ENCODE measurements at places on chromosomes 13 and 19.

DNA sequence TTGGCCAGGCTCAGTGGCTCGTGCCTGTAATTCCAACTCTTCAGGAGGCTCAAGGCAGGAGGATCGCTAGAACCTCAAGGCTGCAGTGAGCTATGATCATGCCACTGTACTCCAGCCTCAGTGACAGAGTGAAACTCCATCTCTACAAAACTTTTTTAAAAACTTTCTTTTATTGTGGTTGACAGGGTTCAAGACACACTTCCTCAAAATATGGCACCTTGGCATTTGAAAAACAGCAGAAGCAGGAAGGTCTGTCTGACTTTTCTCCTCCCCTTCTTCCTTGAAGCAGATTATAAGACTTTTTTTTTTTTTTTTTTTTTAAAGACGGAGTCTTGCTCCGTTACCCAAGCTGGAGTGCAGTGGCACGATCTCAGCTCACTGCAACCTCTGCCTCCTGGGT lies 100.3 kb downstream of the TM9SF2 start:
- DNase-seq = no peak

DNA sequence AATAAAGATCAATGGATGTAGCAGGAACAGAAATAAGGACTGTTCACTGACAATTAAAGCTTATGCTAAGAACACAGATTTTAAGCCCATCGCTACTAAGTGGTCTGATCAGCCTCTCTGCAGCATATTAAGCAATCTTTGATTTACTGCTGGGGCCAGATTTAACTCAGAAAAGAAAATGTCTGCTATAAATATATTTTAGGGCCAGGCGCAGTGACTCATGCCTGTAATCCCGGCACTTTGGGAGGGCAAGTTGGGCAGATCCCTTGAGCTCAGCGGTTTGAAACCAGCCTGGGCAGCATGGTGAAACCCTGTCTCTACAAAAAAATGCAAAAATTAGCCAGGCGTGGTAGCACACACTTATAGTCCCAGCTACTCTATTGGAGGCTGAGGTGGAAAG lies 43.0 kb downstream of the METTL21C start:
- no peak for DNase-seq

DNA sequence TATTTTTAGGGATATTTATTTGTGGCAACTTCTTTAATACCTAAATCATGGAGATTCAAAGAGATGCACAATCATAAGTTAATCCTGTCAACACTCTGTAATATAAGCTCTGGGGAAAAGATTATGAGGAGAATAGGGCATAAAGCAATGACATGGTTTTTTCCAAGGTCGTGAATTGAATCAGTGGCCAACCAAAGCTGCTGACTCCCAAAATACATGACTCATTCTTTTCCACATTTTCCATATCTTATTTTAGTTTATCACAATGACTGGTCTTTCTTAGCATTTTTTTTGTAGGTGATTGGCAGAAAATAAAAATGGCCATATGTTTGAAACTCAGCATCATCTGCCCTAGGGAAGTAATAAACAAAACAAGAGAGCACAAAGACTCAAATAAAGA lies 28.5 kb upstream of the RBM26 start:
- DNase-seq = no peak

GRCh38 chr13:44921931-44922758 lies 67.1 kb downstream of the NUFIP1 start:
- no peak for DNase-seq

GRCh38 chr19:13784731-13785452 lies 10.4 kb upstream of the ZSWIM4 start:
- peak; percentile 63 for DNase-seq
